Large intestine (tissue), 12 donors: ENCODE measurements at places on chromosomes 4 and X. TPM values are rescaled to one million over a fixed set of nuclear protein-coding genes. Genes with fewer than 3 reads are reported as not detected.

Gene SLC39A8
- polyA plus RNA-seq = 8.0 TPM

DNA sequence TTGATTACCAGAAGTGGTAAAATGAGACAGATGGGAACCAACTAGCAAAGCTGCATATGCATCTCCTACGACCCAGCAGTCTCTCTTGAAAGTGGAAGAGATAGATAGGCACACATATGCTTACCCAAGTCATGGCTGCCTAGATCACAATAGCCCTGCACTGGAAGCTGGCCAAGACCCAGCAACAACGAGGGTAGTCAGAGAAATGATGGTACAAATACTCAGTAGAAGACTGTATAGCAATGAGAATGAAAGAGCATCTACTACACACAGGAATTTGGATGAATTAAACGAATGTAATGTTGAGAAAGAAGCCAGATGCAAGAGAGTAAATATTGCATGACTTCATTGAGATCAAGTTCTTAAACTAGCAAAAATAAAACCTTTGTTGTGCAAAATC lies 100.3 kb upstream of the FAT1 start:
- DNase-seq = no peak

GRCh38 chr4:40536032-40536431 lies 93.6 kb downstream of the RBM47 start:
- no peak for DNase-seq

DNA sequence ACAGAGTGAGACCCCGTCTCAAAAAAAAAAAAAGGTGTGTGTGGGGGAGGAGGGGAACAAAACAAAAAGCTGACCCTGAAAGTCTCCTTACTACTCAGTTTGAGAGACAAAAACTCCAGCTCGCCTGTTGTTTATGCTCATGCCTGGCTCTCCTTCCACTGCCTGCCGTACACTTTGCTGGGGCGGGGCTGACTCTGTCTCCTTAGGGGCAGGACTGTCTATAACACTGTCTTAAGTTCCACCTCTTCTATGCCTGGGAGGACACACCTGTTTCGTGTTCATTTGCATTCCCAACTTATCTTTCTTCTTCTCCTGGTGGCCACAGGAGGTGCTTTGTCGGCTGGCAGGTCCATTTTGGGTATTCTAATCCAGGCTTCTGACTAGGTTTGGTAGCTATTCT lies 81.4 kb downstream of the MTNR1A start:
- DNase-seq = no peak

DNA sequence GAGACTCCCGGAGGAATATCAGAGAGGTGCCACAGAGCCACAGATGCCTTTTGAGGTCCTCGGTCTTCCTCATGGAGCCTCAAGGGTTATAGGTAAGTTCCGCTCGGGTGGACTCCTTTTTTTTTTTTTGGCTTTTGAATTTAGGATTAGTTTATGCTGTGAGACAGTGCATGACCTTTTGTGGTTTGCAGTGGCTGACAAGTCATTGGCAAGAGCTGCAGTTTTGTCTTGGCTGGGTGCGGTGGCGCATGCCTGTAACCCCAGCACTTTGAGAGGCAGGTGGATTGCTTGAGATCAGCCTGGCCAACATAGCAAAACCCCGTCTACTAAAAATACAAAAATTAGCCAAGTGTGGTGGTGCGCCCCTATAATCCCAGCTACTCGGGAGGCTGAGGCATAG lies 4.5 kb upstream of the GRSF1 start:
- DNase-seq = no peak

DNA sequence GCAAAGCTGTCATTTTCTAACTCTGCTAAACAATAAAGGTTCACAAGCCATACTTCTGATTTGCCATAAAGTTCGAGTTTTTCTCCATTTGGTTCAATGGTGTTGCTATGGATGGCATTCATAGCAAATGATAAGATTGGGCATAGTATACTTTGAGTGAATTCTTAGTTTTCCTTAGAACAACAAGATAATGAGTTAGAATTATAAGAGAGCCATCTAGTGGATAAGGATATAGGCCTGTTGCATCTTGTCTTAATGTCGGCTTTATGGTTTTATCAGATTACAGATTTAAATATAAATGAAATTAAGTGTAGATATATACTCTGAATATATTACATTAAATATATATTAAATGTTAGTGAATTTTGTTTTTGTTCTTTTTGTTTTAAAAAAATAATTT lies 644.6 kb downstream of the IL1RAPL1 start:
- DNase-seq = no peak

DNA sequence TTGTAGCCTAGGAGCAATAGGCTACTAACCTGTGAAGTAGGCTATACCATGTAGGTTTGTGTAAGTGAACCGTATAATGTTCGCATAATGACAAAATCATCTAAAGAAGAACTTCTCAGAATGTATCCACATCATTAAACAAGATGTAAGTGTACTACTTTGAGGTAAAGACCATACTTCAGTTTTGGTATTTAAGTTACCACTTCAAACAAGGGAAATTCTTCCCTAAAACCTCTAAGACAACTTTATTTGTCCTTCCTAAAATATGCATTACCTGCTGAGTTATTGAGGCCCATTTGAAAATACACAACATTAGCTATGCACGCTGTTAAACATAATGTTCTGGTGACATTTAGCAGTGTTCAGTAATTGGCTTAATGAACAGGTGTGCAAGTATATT lies 182.7 kb downstream of the RPA4 start:
- DNase-seq = no peak

Gene PPARGC1A
- polyA plus RNA-seq = 3.2 TPM
